HS-5 (cell line): ENCODE measurements at places on chromosomes 2 and 18.

- no peak for DNase-seq
Observed at GRCh38 chr18:73812423-73812822, 335.2 kb downstream of the FBXO15 start.

DNA sequence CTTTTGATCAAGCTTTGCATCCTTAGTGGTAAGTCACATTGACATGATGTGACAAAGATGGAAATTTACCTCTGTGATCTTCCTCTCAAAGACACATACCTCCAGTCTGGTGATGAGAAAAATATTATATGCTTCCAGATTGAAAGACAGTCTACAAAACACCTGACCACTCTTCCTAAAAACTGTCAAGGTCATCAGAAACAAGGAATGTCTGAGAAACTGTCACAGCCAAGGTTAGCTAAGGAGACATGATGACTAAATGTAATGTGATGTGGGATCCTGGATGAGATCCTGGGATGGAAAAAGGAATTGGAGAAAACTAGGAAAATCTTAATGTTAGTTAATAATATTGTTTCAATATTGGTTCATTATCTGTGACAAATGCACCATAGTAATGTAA is 226.6 kb upstream of the ST6GAL2 start:
- DNase-seq, result no peak

DNA sequence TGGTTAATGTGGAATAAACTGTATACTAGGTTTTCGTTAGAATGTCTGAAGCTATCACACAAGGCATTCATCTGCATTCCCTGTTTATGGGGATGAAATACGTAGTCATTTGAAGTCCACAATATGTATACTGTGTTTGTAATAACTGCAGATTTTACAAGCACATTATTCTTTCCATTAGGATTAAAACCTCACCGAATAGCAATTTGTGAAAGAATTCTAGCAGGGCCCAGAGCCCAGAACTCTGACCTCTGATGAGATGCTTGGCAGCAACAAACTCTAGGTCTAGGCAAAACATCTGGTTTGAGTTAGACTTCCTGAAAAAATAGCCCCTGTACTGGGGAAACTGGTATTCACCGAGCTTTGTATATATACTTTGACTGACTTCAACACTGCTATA is 158.2 kb downstream of the SRBD1 start:
- peak; percentile 56 for DNase-seq

DNA sequence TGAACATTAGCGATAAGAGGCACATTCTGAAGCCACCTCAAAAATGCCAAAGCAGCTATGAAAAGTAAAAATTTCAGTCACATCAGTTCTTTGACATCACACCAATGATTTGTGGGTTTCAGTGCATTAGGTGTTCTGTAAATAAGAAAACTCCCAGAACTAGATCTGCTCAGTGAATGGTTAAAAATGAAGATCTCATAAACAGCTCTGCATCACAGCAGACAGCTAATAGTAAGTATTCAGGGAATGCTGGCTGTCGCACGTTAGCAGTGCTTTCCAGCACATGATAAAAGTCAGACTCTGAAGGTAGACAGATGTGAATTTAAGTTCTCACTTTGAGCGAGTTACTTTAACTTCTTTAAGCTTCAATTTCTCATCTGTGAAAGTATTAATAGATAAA is 154.9 kb downstream of the SATB2 start:
- DNase-seq, result no peak

GRCh38 chr2:191999101-191999841 is 152.4 kb upstream of the CAVIN2 start:
- DNase-seq, result no peak

GRCh38 chr2:233288663-233289062 is 19.0 kb upstream of the SAG start:
- no peak for DNase-seq
